ENCODE measurements at places on chromosomes 4 and X. TPM values are rescaled to one million over a fixed set of nuclear protein-coding genes. Genes with fewer than 3 reads are reported as not detected.

The GPR82 gene
- not detected for total RNA-seq

The ATP1B4 gene
- total RNA-seq, result not detected

The NDST3 gene
- total RNA-seq, result 0.12 TPM

The MFAP3L gene
- 6.6 TPM for total RNA-seq

- DNase-seq, result no peak
These were observed 47.5 kb downstream of the SLITRK2 start for GRCh38 chrX:145865082-145865481.

The BLTP1 gene
- total RNA-seq, result 21.1 TPM

- DNase-seq, result no peak
These were observed 48.7 kb downstream of the DDX60 start for GRCh38 chr4:168269896-168270295.

- no peak for DNase-seq
These were observed 205.0 kb downstream of the CAMK2D start for GRCh38 chr4:113556382-113557134.

DNA sequence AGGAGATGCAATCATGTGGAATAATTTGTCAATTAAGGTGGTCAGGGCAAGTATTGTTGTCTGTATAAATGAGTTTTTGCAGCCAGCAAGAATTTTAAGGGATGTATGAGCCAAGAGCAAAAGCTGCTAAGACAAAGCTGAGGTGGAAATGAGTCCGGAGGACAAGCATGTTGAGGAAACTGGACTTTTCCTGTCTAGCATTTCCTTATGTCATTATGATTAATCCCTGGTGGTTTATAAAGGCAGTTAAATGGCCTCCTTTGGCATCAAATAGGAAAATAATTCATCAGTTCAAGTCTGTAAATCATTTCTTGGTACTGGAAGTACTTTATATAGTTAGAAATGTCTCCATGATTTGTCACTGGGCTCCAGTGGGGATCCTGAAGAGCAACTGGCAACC lies 61.6 kb upstream of the TEX13A start:
- DNase-seq, result no peak

The MAP3K15 gene
- total RNA-seq, result 2.5 TPM

- peak; percentile 27 for DNase-seq
These were observed 741 bp downstream of the SPATA18 start for GRCh38 chr4:52051615-52052474.

DNA sequence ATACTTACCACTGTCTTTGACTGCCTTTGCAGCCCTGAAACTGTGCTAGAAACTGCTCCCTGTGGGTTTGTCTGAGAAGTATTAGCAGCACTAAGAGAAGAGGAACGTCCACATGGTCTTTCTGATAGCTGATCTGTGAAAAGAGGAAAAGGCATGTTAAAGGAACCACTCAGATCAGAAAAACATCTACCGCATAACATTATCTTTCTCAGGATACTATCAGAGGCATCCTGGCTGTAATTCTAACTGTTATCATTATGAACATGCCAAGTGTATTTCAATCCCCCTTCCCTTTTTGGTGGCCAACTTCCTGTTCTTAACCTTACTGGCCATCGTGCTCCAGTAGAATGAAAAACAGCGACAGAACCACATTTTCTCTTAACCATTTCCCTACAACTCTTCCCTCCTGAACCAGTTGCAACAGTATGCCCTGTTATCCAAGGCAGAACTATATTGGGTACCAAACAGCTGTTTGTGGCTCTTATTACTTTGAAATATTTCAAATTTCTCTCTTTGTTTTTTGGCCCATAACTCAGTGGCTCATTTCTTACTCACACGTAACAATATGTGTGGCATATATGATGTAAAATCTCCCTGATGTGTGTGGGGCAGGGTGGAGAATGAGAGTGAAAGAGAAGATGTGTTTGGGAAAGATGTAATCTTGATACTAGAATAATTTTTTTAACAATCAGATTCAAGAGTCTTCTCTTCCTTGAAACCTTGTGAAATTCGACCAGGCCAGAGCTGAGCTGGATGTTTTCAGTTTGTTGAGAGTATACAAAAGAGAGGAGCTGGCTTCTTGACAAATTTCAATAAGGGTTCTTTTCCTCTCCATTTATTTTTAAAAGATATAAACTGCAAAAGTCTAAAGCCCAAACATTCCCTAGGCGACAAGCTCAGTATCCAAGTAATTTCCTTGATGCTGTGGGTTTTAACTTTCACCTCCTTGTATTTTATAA lies 35.2 kb downstream of the ARHGEF6 start:
- no peak for DNase-seq

DNA sequence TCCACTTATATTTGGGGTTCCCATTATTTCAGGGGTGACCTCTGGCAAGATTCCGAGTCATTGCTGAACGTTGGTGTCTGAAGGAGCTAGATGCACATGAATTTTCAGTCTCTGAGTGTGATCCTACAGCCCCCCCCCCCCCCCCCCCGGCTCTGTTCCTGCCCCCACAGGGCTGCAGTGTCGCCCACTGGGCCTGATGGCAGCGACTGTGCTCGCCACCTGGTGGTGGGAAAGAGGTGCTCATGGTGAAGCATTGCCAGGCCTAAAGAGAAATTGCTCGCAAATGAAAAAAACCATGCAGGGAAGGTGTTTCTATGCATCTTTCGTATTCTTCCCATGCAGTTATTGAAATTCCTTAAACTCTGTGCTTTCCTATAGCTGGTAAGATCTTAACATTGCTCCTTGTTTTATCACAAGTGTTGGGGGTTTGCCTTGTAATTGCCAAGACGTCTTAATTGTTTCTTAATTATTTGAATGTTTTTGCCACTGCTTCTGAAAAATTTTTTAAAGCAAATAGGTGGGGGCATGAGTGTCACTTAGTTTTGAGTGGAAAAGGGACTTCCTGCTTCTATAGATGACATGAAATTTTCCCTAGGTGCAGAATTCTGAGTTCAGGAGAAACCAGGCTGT lies 63.2 kb downstream of the CLDN22 start:
- peak; percentile 30 for DNase-seq

The TFE3 gene
- 56.8 TPM for total RNA-seq

DNA sequence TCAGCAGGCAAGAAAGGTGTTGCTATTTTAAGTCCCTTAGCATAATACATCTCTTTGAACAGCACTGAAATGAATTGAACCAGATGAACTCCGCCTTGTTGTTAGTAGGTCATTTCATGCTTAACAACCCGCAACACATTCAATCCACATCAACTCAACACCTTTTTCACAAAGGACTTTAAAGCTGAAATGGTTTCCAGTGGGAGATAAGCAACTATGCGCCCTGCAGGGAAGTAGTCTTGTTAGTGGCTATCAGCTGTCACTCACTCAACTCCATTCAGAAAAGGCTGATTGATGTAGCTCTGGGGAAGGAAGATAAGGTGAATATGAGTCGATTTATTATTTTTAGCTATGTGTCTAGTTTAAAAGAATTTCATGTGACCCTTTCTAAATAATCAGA lies 46.0 kb downstream of the ATP8A1 start:
- no peak for DNase-seq

DNA sequence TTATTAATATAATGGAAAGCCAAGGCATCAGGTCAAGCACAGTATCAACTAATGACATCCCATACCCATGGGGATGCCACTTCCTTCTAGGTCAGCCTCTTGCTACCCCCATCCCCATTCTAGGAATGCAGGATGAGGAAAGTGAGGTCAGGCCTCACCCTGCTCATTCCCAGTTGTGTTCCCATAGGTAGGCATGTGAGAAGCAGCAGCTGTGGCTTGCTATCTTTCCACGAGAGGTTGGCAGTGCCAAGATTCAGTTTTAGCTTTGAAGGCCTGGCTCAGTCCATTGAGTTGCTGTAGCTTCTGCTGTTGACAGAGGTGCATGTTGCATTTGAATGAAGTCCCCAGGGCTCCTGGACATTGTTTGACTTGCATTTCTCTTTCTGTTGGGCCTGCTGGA lies 15.5 kb downstream of the LONRF3 start:
- DNase-seq, result no peak

The CYTL1 gene
- total RNA-seq, result not detected

- DNase-seq, result no peak
These were observed 535.2 kb upstream of the FAT1 start for GRCh38 chr4:187258651-187259401.

- no peak for DNase-seq
These were observed 756.3 kb upstream of the ATOH1 start for GRCh38 chr4:93072292-93072691.

GRCh38 chrX:123801901-123802300 lies 58.0 kb upstream of the XIAP start:
- no peak for DNase-seq

- no peak for DNase-seq
These were observed 218.2 kb upstream of the PSAPL1 start for GRCh38 chr4:7652906-7653305.

The UCHL1 gene
- 3,041 TPM for total RNA-seq

DNA sequence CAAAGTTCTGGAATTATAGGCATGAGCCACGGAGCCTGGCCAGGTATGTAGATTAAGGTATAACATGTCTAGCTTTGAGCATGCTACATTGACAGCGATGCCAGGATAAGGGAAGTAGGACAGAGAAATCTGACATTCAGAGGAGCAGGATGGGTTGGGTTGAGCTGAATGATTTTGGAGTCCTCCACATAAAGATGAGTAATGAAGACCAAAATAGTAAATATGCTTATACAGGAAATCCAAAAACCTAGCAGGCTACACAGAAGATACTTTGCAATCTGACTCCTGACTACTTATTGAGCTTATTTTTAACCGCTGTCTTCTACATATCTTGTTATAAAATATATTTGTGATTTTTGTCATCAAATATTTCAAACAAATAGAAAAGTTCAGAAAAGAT lies 69.7 kb downstream of the PDGFC start:
- DNase-seq, result no peak

The PRRG1 gene
- 23.1 TPM for total RNA-seq

- no peak for DNase-seq
These were observed 8.8 kb downstream of the ADAM29 start for GRCh38 chr4:174926958-174927357.

- no peak for DNase-seq
These were observed 126.2 kb upstream of the ANXA10 start for GRCh38 chr4:167966143-167966542.

DNA sequence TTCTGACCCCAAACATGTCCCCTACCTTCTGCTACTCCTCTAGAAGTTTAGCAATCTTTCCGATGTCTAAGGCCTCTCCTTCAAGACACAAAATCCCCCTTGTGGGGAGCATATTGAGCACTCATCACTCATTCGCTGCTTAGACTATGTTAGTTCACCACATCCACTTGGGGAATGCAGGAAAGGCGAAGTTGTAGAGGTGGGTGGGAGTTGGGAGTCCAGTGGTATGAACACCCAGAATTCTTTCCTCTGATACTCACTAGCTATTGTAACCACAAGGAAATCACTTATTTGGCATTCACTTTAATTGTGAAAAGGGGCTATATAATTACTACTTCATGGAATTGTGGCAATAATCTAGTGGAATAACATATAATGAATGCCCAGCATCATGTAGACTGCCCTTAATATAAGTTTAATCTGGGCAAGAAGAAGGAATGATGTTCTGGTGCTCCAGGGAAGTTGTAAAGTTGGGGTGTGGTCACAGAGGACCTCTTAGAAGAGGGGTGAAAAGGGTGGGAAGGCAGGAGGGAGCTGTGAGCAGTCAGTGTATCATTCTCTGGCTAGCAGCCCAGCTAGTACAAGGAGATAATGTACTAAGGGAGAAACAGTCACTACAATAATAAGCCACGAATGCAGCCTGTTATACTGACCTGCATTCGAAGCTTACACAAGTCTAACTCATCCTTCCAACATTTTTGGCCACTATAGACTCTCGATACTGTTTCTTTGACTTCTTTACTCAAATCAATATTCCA lies 468.2 kb upstream of the DIPK2B start:
- DNase-seq, result no peak

The NHSL2 gene
- total RNA-seq, result 0.05 TPM

DNA sequence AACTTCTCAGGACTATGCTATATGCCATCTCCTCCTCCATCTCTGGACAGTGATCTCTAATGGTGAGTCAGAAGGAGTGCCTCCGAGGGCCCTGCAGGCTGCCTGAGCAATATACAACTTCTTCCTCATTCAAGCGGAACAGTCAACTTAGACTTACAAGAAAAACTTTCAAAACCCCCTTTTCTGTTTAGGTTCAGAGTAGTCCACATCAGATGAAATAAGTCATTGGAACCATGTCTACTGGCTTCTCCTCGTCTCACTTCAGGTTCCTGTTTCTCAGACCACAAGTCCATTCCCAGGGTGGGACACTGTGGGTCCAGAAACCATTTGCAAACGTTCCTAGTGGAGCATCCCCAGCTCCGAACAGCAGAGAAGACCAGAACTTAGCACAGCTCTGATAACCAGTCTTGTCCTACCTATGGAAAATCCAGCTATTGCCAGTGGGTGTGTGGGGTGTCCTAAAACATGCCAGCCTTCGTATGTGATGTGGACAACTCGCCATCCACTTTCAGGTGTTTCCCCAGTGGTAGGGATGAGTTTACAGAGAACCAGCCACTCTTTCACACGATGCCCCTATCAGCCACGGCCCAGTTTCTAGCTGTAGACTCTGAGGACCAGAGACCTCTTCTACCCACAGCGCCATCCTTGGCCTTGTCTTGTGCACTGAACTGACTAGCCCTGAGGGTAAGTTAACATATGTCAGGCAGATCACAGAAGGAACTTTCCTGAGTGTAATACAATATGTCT lies 32.7 kb upstream of the NKRF start:
- DNase-seq, result no peak

The ASB9 gene
- 24.5 TPM for total RNA-seq

GRCh38 chr4:10701702-10702460 lies 17.3 kb upstream of the CLNK start:
- DNase-seq, result no peak

- DNase-seq, result no peak
These were observed 1.3 kb downstream of the TBL1X start for GRCh38 chrX:9466124-9466495.

DNA sequence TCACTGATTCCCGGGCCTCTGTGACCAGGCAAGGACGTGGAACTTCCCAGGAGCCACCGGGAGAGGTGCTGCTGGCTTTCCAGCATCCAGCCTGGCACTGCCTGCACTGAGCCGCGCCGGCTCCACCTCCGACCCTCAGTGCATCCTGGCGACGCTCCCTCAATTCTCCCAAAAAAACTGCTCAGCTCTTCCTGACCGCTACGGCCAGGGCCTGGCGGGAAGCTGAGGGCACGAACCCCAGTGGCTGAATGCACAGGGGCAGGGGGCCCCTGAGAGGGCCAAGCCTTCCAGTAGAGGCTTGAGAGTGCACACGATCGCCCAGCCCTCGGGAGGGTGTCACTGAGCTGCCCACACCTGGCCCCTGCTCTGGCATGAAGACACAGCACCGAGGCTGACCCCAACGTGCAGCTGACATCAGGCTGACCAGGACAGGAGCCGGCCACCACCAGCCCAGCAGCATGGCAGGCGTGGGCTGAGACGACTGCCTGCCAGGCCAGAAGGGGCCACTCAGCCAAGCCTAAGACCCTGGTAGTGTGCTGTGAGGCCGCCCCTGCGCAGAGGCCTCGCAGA lies 6.9 kb downstream of the CTBP1 start:
- DNase-seq, result no peak

DNA sequence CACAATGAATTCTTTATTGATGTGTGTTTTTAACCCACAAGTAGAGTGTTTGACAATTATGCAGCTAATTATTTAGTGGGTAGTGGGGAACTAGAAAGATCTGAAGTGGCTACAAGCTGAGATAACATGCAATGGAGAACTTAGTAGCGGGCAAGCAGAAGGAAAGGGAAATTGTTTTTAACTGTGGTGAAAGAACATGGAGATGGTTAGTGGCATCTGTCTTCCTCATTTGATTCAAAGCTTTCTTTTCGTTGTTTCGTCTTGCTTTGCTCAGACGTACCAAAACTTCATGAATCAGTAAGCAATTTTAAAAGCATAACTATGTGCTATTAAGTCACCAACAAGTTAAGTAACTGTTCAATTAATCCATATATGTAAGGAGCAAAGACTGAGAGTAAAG lies 169.9 kb downstream of the BANK1 start:
- no peak for DNase-seq

- DNase-seq, result no peak
These were observed 1119.6 kb downstream of the PCDH18 start for GRCh38 chr4:136412708-136413107.

Data from NCI-H460 (cell line).